ENCODE measurements at places on chromosomes 6 and 20. TPM values are rescaled to one million over a fixed set of nuclear protein-coding genes. Genes with fewer than 3 reads are reported as not detected.

HEBP2 gene
- 63.4 TPM for total RNA-seq

- no peak for DNase-seq
These were observed 151.6 kb downstream of the SOBP start for GRCh38 chr6:107641500-107641941.

GRCh38 chr6:51778666-51779065 lies 308.7 kb downstream of the PKHD1 start:
- DNase-seq: no peak

DNA sequence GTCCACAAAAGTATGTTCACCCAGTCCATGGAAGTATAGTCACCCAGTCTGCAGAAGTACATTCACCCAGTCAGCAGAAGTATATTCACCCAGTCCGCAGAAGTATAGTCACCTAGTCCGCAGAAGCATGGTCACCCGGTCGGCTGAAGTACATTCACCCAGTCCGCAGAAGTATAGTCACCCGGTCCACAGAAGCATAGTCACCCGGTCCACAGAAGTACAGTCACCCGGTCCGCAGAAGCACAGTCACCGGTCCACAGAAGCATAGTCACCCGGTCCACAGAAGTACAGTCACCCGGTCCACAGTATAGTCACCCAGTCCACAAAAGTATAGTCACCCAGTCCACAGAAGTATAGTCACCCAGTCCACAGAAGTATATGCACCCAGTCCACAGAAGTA lies 8.8 kb downstream of the TCFL5 start:
- no peak for DNase-seq

GRCh38 chr6:147170269-147170668 lies 33.9 kb upstream of the STXBP5 start:
- DNase-seq: no peak

- no peak for DNase-seq
These were observed 67.7 kb upstream of the ADGRG6 start for GRCh38 chr6:142233945-142234682.

DNA sequence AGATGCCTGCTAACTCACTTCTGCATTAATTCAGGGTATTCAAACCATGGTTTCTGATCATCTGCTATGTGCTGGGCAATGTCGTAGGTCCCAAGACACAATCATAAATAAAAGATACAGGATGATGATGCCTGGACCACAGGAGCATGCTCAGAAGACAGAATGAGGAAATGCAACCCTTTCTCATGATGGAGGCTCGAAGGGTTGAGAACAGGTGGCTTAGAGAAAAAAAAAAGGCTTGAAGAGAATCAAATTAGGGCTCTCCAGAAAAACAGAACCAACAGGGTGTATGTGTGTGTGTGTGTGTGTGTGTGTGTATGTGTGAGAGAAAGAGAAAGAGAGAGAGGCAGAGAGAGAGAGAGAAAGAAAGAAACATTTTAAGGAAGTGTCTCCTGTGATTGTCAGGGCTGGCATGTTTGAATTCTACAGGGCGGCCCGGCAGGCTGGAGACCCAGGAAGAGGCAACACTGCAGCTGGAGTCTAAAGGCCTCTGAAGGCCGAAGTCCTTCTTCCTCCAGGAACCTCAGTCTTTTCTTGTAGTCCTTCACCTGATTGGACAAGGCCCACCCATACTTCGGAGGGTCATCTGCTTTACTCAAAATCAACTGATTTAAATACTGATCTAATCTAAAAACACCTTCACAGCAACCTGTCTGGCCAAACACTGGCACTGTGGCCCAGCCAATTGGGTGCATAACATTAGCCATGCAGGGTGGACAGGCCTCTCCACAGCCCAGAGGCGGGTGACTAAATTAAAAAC lies 143.8 kb downstream of the ERMARD start:
- DNase-seq: no peak

GRCh38 chr6:96017070-96017359 lies 1.2 kb downstream of the FUT9 start:
- no peak for DNase-seq

GRCh38 chr20:53980031-53980465 lies 90.3 kb downstream of the BCAS1 start:
- DNase-seq: no peak
